Neural progenitor cell (in vitro differentiated cells): ENCODE measurements at places on chromosomes 6 and 20. TPM values are rescaled to one million over a fixed set of nuclear protein-coding genes. Genes with fewer than 3 reads are reported as not detected.
A peak's percentile ranks its signal among the peaks of the same experiment; 100 is the strongest.

- DNase-seq: no peak
- H3K4me3 ChIP-seq: no peak overlapping the region
- H3K36me3 ChIP-seq: no peaks in the 10 kb centered on the region
- H3K4me1 ChIP-seq: peaks cover 9% of the 10 kb centered on the region
- H3K27ac ChIP-seq: no peak overlapping the region
Measured at GRCh38 chr20:34070859-34071258, 41.2 kb downstream of the EIF2S2 start.

GRCh38 chr6:5610640-5611039, 349.3 kb downstream of the FARS2 start:
- no peaks in the 10 kb centered on the region for H3K27me3 ChIP-seq
- peaks cover 16% of the 10 kb centered on the region for H3K4me1 ChIP-seq
- DNase-seq: peak; percentile 17
- no peaks in the 10 kb centered on the region for H3K36me3 ChIP-seq
- no peak overlapping the region for H3K27ac ChIP-seq

DNA sequence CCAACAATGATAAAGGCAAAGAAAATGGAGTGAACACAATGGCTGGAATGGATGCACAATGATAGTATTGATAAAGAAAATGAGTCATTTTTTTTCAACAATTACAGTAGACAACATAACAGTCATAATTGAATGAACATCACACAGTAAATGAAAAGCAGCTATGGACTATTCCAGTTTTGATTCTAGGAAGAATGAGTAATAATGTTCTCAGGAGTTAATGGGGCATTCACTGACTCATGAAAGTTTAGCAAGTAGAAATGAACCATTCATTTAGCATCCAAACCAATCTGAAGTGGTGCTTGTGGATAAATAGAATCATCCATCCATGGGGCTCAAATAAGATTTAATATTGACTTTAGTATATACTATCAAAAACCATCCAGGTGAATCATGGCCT, 1029.5 kb upstream of the GJE1 start:
- no peaks in the 10 kb centered on the region for H3K27me3 ChIP-seq
- no peak overlapping the region for H3K27ac ChIP-seq
- no peak for DNase-seq
- no peak overlapping the region for H3K4me3 ChIP-seq
- no peaks in the 10 kb centered on the region for H3K36me3 ChIP-seq

Gene TCF15
- 0.07 and 1.4 TPM in 2 replicates for total RNA-seq

DNA sequence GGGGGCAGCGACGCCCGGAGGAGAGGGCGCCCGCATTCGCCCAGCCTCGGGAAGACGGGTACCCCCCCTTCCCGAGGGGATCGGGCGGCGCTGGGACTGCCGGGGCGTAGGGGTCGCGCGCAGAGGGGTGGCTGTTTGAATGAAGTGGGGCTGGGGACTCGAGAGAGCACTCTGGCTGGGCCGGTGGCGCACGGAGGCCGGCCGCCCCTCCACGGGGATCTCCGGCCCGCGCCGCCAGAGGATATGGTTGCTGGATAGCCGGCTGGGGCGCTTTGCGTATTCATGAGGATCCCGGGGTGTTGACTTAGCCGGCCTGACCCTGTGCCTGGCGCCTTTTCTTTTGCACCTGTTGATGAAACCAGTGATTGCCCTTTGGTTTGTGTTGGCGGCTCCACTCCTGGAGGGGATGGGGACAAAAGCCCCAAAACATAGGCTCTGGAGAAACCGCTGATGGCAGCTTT, 469 bp downstream of the SYNJ2 start:
- H3K4me1 ChIP-seq: peaks cover 13% of the 10 kb centered on the region

DNA sequence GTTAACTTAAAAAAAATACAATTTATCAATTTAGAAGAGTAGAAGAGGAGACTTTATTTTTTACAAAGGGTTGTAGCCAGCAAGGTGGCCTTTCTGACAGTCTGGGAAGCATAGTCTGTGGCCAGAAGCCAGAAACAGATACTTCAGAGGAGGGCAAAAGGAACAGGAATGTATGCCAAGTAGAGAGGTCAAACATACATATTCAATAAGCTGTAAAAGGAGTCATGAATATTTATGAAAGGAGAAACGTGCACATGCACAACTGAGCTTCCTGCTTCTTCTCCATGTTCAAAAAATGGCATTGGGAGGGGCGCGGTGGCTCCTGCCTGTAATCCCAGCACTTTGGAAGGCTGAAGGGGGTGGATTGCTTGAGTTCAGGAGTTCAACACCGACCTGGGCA, 43.9 kb upstream of the FAM184A start:
- no peak for DNase-seq
- no peaks in the 10 kb centered on the region for H3K36me3 ChIP-seq
- no peaks in the 10 kb centered on the region for H3K4me1 ChIP-seq
- H3K27me3 ChIP-seq: no peaks in the 10 kb centered on the region
- H3K27ac ChIP-seq: no peak overlapping the region

Gene GPX5
- total RNA-seq: not detected in 2 replicates

DNA sequence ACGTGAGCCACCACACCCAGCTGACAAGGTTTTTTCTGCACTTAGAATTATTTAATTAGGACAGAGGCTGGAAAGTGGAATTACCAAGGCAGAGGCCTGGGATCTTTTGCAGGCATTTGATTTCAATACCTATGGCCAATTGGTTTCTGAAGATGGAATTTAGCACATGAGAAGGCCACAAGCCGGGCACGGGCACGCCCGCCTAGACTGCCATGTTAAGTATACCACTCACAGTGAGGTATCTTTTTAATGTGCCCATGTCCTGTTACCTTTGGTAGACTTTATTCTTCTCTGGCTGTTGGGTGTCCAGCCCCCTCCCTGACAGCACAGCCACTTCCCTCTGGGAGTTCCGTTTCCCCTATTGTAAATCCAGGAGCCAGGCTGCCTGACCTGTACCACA, 18.0 kb upstream of the TAF8 start:
- H3K27ac ChIP-seq: no peak overlapping the region
- peaks cover 9% of the 10 kb centered on the region for H3K4me1 ChIP-seq
- H3K36me3 ChIP-seq: no peaks in the 10 kb centered on the region
- H3K4me3 ChIP-seq: no peak overlapping the region

GRCh38 chr20:52993076-52993475, 20.9 kb downstream of the TSHZ2 start:
- no peak overlapping the region for H3K27ac ChIP-seq
- H3K36me3 ChIP-seq: no peaks in the 10 kb centered on the region
- H3K27me3 ChIP-seq: no peaks in the 10 kb centered on the region
- no peak overlapping the region for H3K4me3 ChIP-seq
- no peak for DNase-seq

Gene PNLDC1
- total RNA-seq: 0.06 TPM in 1 of 2 replicates, not detected in the other

DNA sequence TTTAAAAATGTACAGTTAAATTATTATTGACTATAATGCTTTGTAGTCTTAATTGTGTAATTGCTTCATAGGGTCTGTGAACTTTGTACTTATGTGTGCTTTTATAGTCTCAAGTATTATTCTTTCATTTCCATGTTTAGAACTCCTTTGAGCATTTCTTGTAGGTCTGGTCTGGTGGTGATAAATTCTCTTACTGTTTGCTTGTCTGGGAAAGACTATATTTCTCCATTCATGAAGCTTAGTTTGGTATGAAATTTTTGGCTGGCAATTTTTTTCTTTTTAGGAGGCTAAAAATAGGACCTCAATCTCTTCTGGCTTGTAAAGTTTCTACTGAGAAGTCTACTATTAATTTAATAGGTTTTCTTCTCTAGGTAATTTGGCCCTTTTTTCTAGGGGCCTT, 67.4 kb downstream of the CCDC170 start:
- H3K4me3 ChIP-seq: no peak overlapping the region
- DNase-seq: no peak
- H3K36me3 ChIP-seq: no peaks in the 10 kb centered on the region
- no peaks in the 10 kb centered on the region for H3K4me1 ChIP-seq

Gene ZFAND3
- total RNA-seq: 24.3 and 34.6 TPM in 2 replicates
